ENCODE measurements at places on chromosomes 11 and 22. TPM values are rescaled to one million over a fixed set of nuclear protein-coding genes. Genes with fewer than 3 reads are reported as not detected.
A peak's percentile ranks its signal among the peaks of the same experiment; 100 is the strongest.

ANO1 gene
- polyA plus RNA-seq = 5.1 TPM

GRCh38 chr11:3867209-3868091, 12.0 kb downstream of the STIM1 start:
- no peaks in the 10 kb centered on the region for H3K27me3 ChIP-seq
- DNase-seq = peak; percentile 65
- no peaks in the 10 kb centered on the region for H3K36me3 ChIP-seq
- H3K4me3 ChIP-seq = no peak overlapping the region
- peaks cover 35% of the 10 kb centered on the region for H3K4me1 ChIP-seq

KRTAP5-9 gene
- polyA plus RNA-seq = not detected

DNA sequence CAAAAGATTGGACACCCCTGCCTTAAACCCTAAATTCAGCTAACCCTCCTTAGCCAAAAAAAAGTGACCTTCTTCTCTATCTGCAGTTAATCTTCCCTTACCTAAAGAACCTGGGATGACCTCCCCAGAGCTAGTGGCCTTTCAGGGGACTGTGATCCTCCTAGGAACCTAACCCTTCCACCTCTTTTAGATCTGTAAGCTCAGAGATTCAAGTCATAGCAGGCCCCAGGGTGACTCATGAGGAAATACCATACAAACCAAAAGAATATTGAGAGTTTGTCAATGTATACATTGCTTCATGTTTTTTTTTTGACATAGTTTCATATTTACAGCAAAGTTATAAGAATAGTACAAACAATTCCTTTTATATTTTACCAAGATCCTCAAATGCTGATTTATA, 38.3 kb upstream of the CXCR5 start:
- H3K36me3 ChIP-seq = no peaks in the 10 kb centered on the region
- H3K27me3 ChIP-seq = no peaks in the 10 kb centered on the region
- no peaks in the 10 kb centered on the region for H3K4me1 ChIP-seq
- no peak overlapping the region for H3K4me3 ChIP-seq

KCNK4 gene
- polyA plus RNA-seq = not detected

TEX54 gene
- polyA plus RNA-seq = not detected

- H3K27ac ChIP-seq = no peak overlapping the region
- no peak overlapping the region for H3K4me3 ChIP-seq
- no peaks in the 10 kb centered on the region for H3K27me3 ChIP-seq
- peak; percentile 32 for DNase-seq
These were observed 993.4 kb upstream of the FAT3 start for GRCh38 chr11:91231226-91231625.

BCO2 gene
- 58.4 TPM for polyA plus RNA-seq

- H3K4me3 ChIP-seq = no peak overlapping the region
- no peaks in the 10 kb centered on the region for H3K4me1 ChIP-seq
- DNase-seq = no peak
- H3K27ac ChIP-seq = no peak overlapping the region
These were observed 297.1 kb downstream of the DYNC2H1 start for GRCh38 chr11:103406357-103406756.

ART1 gene
- polyA plus RNA-seq = not detected

UCP3 gene
- polyA plus RNA-seq = 1.4 TPM

DNA sequence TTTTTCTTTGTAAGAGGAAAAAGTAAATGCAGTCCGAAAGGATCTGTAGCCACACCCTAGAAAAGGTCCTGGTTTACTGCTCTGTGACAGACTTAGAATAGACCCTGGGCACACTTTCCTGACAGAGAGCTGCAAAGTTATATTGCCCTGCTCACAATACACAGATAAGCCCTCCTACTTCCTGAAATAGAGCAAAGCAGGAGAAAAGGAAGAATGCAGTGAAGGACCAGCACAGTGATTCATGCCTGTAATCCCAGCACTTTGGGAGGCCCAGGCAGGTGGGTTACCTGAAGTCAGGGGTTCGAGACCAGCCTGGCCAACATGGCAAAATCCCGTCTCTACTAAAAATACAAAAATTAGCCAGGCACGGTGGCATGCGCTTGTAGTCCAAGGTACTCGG, 2.2 kb downstream of the CYB561A3 start:
- no peak overlapping the region for H3K4me3 ChIP-seq
- H3K27ac ChIP-seq = no peak overlapping the region
- H3K36me3 ChIP-seq = peaks cover 10% of the 10 kb centered on the region
- peaks cover 60% of the 10 kb centered on the region for H3K4me1 ChIP-seq
- no peak for DNase-seq

CBX6 gene
- polyA plus RNA-seq = 43.5 TPM

GRCh38 chr22:29815580-29815979, 22.5 kb downstream of the ASCC2 start:
- H3K27ac ChIP-seq = peak overlapping the region; percentile 36
- no peak overlapping the region for H3K4me3 ChIP-seq
- H3K36me3 ChIP-seq = peaks cover 71% of the 10 kb centered on the region
- no peak for DNase-seq
- no peaks in the 10 kb centered on the region for H3K27me3 ChIP-seq

- H3K27ac ChIP-seq = peak overlapping the region; percentile 78
- no peaks in the 10 kb centered on the region for H3K27me3 ChIP-seq
- no peak for DNase-seq
- H3K4me3 ChIP-seq = no peak overlapping the region
These were observed 62.0 kb upstream of the RASD2 start for GRCh38 chr22:35478633-35479107.

DNA sequence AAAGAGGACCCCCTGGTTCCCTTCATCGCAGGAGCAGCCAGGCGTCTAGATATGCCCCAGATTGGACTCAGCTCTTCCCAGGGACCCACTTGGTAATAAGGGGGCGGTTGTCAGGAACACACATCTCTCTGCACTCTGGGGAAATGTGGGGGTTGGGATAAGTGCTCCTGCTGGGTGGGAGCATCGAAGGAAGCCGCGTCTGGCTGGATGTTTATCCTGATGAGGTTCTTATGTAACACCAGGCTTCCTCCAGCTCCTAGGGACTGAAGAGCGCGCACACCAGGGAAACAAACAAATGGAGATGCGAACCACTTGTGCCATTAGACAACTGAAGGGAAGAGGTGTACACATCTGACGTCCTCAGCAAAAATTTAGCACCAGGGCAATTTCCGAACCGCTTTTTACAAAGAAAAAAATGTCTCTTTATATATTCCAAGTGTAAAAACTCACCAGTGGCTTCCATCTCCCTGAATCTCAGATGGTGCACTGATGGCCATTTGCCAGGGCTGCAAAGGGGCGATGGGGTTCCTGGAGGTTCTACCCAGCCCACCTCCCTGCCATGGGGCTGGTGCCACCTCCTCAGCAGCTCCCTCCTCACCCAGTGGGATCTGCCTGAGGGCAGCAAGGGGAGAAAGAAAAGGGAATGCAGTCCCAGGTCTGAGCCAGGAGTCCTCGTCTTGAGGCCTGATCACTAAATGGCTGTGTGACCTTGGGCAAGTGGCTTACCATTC, 89.4 kb downstream of the PKNOX2 start:
- peaks cover 7% of the 10 kb centered on the region for H3K4me1 ChIP-seq
- DNase-seq = no peak
- H3K27me3 ChIP-seq = no peaks in the 10 kb centered on the region
- H3K4me3 ChIP-seq = no peak overlapping the region
- H3K36me3 ChIP-seq = no peaks in the 10 kb centered on the region

TTC17 gene
- polyA plus RNA-seq = 22.6 TPM

- no peaks in the 10 kb centered on the region for H3K27me3 ChIP-seq
- H3K36me3 ChIP-seq = no peaks in the 10 kb centered on the region
- no peak for DNase-seq
These were observed 3.0 kb downstream of the ATL3 start for GRCh38 chr11:63667995-63668795.

GRCh38 chr11:74072721-74073120, 63.8 kb upstream of the UCP3 start:
- no peak overlapping the region for H3K4me3 ChIP-seq
- H3K27ac ChIP-seq = no peak overlapping the region
- no peaks in the 10 kb centered on the region for H3K27me3 ChIP-seq
- no peak for DNase-seq

SLC22A12 gene
- not detected for polyA plus RNA-seq

ELFN2 gene
- polyA plus RNA-seq = 0.01 TPM

MAPK8IP2 gene
- 0.35 TPM for polyA plus RNA-seq

SLC22A9 gene
- polyA plus RNA-seq = not detected

All from heart left ventricle (tissue), 16 donors.